ENCODE measurements at places on chromosomes 7 and 10. TPM values are rescaled to one million over a fixed set of nuclear protein-coding genes. Genes with fewer than 3 reads are reported as not detected.

UFSP1 gene
- 2.7 TPM for total RNA-seq

CCDC172 gene
- not detected for total RNA-seq

MRPL43 gene
- 56.6 TPM for total RNA-seq

OR2A1 gene
- total RNA-seq: 0.14 TPM

CDHR1 gene
- 0.14 TPM for total RNA-seq

CPXM2 gene
- 275 TPM for total RNA-seq

DNA sequence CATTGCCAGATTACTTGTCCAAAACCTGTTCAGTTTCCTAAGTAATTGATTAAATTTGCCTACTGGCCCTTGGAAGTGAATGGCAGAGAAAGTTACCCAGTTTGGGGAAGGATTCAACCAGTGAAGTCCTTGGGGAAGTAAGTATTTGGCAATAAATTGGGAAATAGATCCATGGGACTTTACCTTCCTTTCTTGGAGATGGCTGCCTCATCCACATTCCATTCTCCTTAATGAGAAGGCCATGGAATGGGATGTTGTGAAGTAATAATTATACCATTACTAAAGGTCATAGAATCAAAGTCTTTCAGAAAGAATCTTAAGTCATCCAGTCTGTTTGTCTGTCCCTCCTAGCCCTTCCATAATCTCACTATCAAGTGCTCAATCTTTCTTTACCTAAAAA, 4.5 kb upstream of the COPG2 start:
- no peak overlapping the region for H3K4me3 ChIP-seq
- no peaks in the 10 kb centered on the region for H3K4me1 ChIP-seq
- no peak for DNase-seq
- no peak overlapping the region for H3K27ac ChIP-seq
- no peaks in the 10 kb centered on the region for H3K27me3 ChIP-seq
- H3K36me3 ChIP-seq: no peaks in the 10 kb centered on the region

GRCh38 chr10:76394707-76395042, 963.3 kb downstream of the LRMDA start:
- H3K4me3 ChIP-seq: no peak overlapping the region
- no peaks in the 10 kb centered on the region for H3K36me3 ChIP-seq
- H3K4me1 ChIP-seq: peaks cover 38% of the 10 kb centered on the region
- H3K27me3 ChIP-seq: no peaks in the 10 kb centered on the region

DNA sequence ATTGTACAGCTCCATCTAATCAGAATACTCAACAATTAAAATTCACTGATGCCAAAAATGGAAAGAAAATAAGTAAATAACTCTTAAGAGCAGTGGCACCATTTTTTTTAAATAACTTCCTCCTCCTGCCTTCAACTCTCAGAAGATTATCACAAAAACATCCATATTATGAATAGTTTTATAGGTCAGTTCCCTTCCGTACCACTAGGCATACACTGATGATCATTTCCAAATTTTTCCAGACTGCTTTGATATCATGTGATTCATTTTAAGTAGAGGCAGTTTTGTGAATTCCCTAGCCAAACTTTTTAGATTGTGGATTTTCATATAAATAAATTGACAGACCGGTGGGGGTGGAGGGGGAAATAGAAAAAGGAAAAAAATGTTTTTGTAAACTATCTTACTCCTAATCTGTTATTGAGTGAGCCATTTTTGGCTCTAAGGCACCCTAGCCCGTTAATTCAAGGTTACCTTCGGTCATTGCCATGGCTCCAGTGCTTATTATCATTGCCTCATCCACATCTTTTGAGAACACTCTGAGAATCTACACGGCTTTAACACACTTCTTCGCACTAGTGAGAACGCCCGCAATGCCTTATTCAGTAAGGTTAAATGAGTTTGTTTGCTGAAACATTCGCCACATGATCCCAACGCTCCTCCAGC, 1.0 kb downstream of the FAM107B start:
- no peak overlapping the region for H3K27ac ChIP-seq
- no peak for DNase-seq
- peaks cover 5% of the 10 kb centered on the region for H3K4me1 ChIP-seq
- H3K36me3 ChIP-seq: no peaks in the 10 kb centered on the region
- no peaks in the 10 kb centered on the region for H3K27me3 ChIP-seq

DNA sequence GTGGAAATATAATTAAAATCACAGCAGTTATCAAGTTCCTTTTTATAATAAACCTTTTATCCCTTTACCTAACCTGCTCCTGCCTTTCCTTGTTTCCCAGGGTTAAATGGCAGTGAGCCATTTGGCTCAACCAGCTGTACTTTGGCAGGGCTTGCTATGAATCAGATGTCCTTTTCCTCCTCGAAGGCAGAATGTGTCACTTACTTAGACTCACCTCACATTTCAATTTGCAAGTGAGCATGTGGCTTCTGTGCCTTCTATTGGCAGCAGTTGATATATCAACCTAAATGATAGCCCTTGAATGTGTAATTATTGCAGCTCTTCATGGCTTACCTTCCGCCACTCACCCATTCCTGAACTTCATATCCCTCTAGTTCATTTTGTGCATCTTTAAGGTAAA, 301.7 kb downstream of the CSTF2T start:
- DNase-seq: peak; percentile 42
- H3K36me3 ChIP-seq: no peaks in the 10 kb centered on the region
- no peaks in the 10 kb centered on the region for H3K27me3 ChIP-seq
- H3K4me3 ChIP-seq: no peak overlapping the region
- peaks cover 69% of the 10 kb centered on the region for H3K4me1 ChIP-seq
- no peak overlapping the region for H3K27ac ChIP-seq

DNA sequence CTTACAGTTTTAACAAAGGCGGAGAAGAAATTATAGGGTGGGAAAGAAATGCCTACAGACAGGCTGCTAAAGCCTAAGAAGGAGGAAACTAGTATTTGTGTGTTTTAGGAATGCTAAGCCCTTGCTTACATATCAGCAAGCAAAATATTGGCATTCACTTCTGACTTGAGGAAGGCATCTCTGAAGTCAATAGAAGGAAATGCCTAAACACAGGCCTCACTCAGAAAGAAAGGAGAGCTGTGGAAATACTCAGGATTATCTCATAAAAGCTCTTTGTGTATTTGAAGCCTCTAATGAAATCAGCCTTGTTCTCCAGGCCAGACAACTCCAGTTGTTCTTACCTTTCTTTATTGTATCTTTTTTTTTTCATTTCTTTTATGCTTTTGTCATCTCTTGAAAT, 158.0 kb downstream of the AUTS2 start:
- no peaks in the 10 kb centered on the region for H3K27me3 ChIP-seq
- H3K27ac ChIP-seq: no peak overlapping the region
- no peaks in the 10 kb centered on the region for H3K36me3 ChIP-seq
- H3K4me3 ChIP-seq: no peak overlapping the region
- DNase-seq: no peak

DNA sequence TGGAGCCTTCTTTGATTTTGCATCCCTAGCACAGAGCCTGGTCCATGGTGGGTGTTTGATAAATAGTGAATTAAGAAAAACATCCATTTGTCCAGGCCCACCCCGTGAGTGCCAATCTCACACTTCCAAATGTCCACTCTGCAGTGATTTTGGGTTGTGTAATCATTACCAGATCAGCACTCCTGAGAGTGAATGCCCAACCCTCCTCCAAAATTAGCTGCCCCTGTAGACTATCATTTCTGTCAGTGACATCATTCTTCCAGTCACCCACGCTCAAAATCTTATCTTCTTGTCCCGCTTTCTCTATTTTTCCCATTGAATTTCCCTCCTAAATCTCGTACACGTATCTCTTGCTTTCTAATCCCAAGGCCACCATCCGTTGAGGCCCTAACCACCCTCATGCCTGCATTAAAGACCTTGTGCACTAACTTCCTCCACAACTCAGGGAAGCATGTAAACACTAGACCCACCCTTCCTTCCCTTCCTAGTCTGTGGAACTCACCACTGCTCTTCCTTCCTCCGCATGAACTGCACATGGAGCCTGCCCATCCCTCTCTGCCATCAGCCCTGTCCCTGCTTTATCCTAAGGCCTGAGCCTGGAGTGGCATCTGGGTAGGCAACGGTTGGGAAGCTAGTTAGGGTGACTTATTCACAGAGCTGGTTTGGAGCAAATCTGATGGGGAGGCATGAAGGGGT, 32.8 kb downstream of the PIK3AP1 start:
- H3K4me3 ChIP-seq: no peak overlapping the region
- no peak for DNase-seq
- H3K27ac ChIP-seq: no peak overlapping the region
- peaks cover 8% of the 10 kb centered on the region for H3K4me1 ChIP-seq
- no peaks in the 10 kb centered on the region for H3K27me3 ChIP-seq

- no peak overlapping the region for H3K4me3 ChIP-seq
- H3K36me3 ChIP-seq: peaks cover 2% of the 10 kb centered on the region
- no peaks in the 10 kb centered on the region for H3K4me1 ChIP-seq
- no peaks in the 10 kb centered on the region for H3K27me3 ChIP-seq
Observed at GRCh38 chr10:101901340-101901739, 57.7 kb upstream of the KCNIP2 start.

DNA sequence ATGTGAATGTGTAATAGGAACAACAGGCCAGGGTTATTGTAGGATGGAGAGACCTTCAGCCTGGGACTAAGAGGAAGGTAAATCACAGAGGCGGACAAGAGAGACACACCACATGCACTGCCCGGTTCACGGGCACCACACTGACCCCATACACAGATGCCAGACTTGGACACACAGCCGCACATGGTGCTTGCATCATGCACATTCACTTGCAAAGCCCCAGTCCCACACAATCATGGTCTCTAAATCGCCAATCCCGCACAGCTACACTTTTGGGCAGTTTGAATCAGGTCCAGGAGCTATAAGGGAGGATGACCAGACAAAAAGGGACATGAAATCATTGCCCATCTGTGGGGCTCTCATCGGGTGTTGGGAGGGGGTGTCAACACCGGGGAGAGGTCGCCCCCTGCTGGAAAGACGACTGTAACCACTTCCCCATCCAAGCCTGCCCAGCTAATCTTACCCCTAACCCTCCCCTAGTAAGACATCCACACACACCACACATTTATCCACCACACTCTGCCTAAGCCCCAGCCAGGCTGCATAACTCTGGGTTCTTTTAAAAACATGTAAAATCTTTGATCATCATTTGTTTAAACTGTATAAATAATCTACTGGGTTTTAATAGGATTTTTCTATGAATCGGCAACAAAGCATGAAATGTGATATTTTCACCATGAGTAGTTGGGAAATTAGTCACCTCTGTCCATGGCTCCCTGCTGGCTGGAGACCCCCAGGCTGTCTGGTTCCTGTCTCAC, 40.5 kb upstream of the SLF2 start:
- no peak for DNase-seq
- no peaks in the 10 kb centered on the region for H3K36me3 ChIP-seq
- no peak overlapping the region for H3K4me3 ChIP-seq
- H3K27ac ChIP-seq: no peak overlapping the region

DNA sequence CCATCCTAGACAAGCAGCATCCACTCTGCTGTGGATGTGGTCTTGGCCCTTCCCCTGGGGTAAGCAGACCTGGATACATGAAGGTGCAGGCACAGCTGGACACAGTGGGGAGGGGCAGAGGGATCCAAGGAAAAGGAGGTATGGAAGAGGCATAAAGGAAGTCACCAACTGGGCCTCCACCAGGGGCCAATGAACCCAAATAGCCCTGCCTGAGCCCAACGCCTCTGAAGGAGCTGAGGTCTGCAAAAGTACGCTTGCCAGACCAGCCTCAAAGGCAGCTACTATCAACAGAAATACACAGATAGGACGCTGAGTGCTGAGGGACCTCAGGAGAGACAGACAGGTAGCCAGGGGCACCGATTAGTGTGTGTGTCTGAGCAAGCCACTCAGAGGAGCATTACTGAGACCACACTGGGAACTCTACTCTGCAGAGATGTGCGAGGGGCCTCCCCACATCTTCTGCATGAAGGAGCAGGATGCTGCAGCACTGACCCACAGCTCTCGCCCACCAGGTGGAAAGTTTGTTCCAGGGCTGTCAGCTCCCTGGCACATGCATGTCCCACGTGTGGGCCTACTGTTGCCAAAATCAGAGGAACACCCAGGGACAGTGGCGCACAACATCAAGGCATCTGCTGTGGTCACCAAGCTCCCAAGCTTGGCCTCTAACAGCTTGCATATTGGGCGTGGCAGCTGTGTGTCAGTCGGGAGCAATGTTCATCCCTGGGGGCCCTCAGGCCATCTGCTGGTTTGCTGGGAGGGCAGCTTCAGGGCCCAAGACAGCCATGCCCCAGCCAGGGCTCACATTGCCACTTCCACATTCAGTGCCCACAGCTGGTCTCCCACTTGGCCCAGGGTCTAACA, 40.0 kb downstream of the MKI67 start:
- DNase-seq: no peak
- H3K27me3 ChIP-seq: no peaks in the 10 kb centered on the region
- H3K4me1 ChIP-seq: no peaks in the 10 kb centered on the region
- no peaks in the 10 kb centered on the region for H3K36me3 ChIP-seq
- no peak overlapping the region for H3K4me3 ChIP-seq

- H3K27ac ChIP-seq: no peak overlapping the region
- no peaks in the 10 kb centered on the region for H3K36me3 ChIP-seq
- peaks cover 27% of the 10 kb centered on the region for H3K4me1 ChIP-seq
- DNase-seq: no peak
- H3K27me3 ChIP-seq: no peaks in the 10 kb centered on the region
- H3K4me3 ChIP-seq: no peak overlapping the region
Observed at GRCh38 chr10:50577681-50578350, 45.9 kb downstream of the SGMS1 start.

- DNase-seq: no peak
- no peaks in the 10 kb centered on the region for H3K36me3 ChIP-seq
- no peaks in the 10 kb centered on the region for H3K27me3 ChIP-seq
- H3K4me3 ChIP-seq: no peak overlapping the region
Observed at GRCh38 chr10:114987995-114988394, 50.0 kb downstream of the TRUB1 start.

GRCh38 chr7:138753610-138754009, 44.2 kb upstream of the TMEM213 start:
- no peaks in the 10 kb centered on the region for H3K4me1 ChIP-seq
- no peaks in the 10 kb centered on the region for H3K36me3 ChIP-seq
- H3K27ac ChIP-seq: no peak overlapping the region
- DNase-seq: no peak
- H3K4me3 ChIP-seq: no peak overlapping the region
- H3K27me3 ChIP-seq: no peaks in the 10 kb centered on the region

- no peak overlapping the region for H3K27ac ChIP-seq
- H3K4me3 ChIP-seq: no peak overlapping the region
- no peaks in the 10 kb centered on the region for H3K36me3 ChIP-seq
- DNase-seq: no peak
- no peaks in the 10 kb centered on the region for H3K4me1 ChIP-seq
Observed at GRCh38 chr7:79868010-79868409, 266.6 kb upstream of the GNAI1 start.

- no peak overlapping the region for H3K27ac ChIP-seq
- H3K4me1 ChIP-seq: no peaks in the 10 kb centered on the region
- no peak overlapping the region for H3K4me3 ChIP-seq
- no peaks in the 10 kb centered on the region for H3K27me3 ChIP-seq
- H3K36me3 ChIP-seq: no peaks in the 10 kb centered on the region
- no peak for DNase-seq
Observed at GRCh38 chr7:157825325-157825724, 488.5 kb downstream of the DNAJB6 start.

- no peaks in the 10 kb centered on the region for H3K4me1 ChIP-seq
- H3K4me3 ChIP-seq: no peak overlapping the region
- no peak for DNase-seq
- no peaks in the 10 kb centered on the region for H3K27me3 ChIP-seq
- H3K27ac ChIP-seq: no peak overlapping the region
Observed at GRCh38 chr10:131797626-131798025, 103.2 kb upstream of the PPP2R2D start.

- H3K27me3 ChIP-seq: no peaks in the 10 kb centered on the region
- peaks cover 12% of the 10 kb centered on the region for H3K4me1 ChIP-seq
- H3K27ac ChIP-seq: peak overlapping the region; percentile 47
- H3K36me3 ChIP-seq: peaks cover 41% of the 10 kb centered on the region
- DNase-seq: no peak
Observed at GRCh38 chr7:143295870-143296269, 7.7 kb downstream of the CASP2 start.

Data from thoracic aorta (tissue), 2 donors.